ENCODE measurements at places on chromosomes 4 and X.

GRCh38 chr4:76459291-76459723, 24.3 kb downstream of the SHROOM3 start:
- DNase-seq = no peak

GRCh38 chr4:155966171-155966570, 12.5 kb upstream of the CTSO start:
- no peak for DNase-seq

DNA sequence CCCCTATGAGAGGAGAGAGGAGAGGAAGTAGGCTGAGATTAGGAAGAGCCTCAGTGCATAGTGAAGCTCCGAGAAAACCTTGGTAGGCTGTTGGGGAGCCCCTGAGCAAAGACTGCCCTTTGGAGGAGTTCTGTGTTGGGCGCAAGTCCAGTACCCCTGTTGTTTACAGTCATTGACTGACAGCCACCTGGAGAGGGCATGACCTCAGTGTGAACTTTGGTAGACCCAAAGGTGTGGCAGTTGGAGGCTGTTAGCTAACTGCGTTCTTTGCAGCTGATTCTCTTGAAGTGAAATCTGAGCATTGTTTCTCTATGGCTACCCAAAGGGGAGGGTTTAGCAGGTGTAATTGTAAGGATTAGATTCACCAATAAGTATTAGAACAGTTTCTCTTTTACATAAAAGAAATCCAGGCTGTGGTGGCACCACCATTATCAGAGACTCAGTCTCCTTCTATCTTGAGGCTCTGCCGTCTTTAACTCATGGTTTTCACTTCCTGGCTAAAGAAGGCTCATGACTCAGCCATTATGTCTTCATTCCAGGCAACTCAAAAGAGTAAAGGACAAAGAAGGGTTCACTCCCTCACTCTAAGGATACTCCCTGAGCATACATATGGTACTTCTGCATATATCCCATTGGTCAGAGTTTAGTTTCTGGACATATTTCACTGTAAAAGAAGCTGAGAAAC, 33.4 kb downstream of the ANXA3 start:
- no peak for DNase-seq

DNA sequence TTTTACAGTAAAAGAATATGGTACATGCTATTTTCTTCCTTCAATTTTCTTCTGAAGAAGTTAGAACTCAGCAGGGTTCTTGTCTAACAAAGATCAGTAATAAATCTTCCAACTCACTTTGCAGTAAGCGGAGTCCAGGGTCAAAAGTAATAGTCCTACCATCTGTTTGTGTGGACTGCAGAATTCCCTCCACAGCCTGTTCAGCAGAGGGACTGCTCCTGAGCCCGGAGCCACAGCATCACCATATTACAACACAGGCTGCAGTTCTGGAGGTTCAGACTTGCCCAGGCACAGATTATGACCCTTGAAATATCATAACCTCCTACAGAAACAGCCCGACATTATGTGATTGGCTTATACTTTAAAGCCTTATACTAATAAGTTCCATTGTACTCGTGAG, 10.3 kb downstream of the FHDC1 start:
- no peak for DNase-seq

DNA sequence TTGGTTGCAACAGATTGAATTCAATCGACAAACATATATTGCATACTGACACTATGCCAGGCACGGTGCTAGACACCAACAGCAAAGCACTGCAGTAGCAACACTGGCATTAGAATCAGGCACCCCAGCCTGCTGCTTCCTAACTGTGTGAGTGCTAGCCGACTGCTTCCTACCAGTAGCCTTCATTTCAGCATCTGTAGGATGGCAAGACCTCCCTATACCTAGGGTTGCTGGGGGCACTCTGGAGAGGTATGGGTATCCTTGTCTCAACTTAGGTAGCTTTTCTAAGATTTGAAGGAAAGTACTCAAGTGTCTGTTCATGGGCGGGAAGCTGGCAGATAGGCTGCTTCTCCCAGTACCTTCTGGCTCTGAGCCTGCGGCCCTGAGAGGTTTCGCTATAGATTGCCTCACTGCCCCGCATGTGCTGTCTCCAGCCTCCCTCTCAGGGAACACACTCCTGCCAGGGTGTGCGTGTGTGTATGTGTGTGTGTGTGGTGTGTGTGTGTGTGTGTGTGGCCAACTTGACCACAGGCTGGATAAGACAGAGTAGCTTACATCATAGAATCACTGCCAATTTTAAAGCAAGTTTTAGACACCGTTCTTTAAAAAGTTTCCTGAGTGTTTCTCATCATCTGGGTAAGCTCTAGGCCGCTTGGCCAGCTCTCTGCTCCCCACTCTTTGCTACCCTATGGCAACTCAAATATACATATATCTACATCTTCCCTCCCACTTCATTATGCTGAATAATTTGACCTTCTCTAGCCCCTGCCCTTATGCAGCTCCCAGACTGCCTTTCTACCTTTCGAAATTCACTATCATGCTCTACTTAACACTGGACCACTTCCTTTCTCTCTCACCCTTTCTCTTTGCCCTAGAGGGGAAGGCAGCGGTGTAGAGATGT, 97.0 kb upstream of the PJA1 start:
- no peak for DNase-seq

DNA sequence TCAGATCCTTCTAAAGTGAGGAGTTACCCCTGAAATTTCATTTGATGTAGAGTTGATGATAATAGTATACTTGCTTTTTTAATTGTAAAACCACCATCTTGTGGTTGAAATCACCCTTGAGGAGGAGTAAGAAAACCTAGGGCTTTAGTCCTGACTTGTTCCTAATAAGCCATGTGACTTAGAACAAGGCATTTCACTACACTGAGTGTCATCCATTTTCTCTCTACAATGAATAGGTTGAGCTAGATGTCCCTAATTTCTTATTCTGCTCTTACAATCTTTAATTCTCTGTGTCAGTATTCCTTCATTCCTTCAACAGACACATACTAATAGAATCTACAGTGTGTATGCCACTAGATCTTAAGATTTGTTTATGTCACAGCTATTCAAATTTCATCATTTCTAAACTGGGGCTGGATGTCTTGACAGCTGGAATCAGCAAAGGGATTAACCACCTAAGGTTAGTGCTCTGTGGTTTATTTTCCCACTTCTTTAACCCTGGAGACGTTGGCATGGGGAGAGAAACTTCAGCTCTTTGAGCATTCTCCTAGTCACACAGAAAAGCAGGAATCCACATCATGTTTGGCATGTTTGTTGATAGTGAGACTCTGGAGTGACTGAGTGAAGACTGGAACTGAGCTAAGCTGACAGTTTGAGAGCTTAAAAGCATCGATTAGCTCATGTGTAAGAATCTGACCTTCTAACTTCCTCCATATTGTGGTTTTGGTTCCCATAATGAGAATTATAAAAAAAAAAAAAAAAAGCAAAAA, 246.3 kb downstream of the NDST4 start:
- no peak for DNase-seq

GRCh38 chr4:37603070-37603468, 83.1 kb downstream of the RELL1 start:
- DNase-seq = peak; percentile 15

Measured in NCI-H1930 (cell line).